NCI-H524 (cell line): ENCODE measurements at places on chromosomes 3 and 15.

GRCh38 chr3:15535732-15536131 is 14.2 kb upstream of the COLQ start:
- no peak for DNase-seq

DNA sequence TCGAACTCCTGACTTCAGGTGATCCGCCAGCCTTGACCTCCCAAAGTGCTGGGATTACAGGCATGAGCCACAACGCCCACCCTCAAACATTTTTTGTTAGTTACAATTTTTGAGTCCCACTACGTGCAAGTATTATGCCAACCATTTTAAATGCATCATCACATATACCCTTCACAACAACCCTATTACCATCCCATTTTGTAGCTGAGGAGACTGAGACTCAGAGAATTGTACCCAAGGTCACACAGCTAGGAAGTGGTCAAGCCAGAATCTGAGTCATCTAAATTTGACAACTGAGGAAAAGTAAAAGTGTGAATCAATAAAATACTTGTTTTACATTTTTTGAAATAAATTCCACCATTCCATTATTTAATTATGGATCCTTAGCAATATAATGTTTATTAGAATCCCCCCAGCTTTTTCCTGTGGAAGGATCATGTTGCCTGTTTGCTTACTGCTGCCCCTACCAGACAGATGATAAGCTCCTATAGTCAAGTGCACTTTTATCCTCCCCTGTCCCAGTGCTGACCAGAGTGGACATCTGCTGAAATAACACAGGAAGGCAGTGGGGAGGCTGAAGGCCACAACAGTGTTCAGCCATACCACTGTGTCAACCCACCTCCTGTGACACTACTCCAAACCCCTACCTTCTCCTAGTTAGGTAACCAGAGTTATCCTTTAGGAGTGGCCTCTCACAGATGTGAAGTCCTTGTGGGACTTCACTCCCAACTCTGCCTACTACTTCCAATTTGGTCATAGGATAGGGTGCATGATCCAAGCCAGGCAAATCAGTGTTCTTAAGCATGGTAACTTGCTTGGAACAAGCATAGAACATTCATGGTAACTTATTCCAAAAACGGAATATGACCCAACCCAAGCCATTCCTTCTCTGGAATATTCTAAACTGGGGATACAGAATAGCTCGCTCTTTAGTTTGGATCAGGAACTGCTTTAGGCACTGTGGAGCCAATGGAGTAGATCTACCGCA is 28.1 kb downstream of the PRKAR2A start:
- DNase-seq, result no peak

DNA sequence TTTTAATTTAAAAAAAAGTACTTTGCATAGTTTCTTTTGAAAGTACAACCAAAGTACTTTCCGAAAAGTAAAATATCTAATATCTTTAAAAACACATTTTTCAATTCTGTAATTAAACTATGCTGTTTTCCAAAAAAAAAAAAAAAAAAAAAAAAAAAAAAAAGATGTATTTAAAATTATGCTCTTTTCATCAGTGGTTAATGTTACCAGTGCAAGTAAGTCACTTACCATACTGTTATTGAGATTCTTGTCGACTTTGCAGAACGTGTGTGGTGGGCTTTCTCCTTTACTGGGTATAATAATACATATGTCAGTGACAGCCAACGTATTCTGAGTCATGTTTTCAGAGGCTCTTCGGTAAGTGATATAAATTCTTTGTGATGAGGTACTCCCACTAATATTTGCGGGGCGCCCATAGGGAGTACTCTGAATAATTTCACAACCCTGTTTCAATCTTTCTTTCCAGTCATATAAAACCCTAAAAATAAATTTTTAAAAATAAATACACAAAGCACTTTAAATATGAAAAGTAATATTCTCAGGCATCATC is 39.9 kb downstream of the DENND4A start:
- DNase-seq, result no peak

GRCh38 chr3:96324087-96324486 is 490.3 kb upstream of the EPHA6 start:
- DNase-seq, result no peak

DNA sequence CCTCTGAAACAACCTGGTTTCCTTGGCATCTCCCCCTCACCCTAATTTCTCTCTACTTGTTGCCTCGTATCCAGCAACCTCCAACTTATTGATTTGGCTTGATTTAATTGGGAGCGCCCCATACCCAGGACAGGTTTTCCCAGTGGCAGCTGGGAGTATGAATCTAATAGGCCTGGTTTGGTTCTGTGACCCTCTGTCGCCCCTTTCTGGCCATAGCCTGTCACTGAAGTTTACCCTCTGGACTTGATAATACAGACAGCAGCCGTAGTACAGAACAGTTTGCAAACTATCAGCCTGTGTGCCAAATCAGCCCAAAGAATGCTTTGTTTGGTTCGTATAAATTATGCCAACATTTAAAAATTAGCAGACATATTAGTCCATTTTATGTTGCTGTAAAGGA is 525.1 kb upstream of the GOLIM4 start:
- DNase-seq, result peak; percentile 67

DNA sequence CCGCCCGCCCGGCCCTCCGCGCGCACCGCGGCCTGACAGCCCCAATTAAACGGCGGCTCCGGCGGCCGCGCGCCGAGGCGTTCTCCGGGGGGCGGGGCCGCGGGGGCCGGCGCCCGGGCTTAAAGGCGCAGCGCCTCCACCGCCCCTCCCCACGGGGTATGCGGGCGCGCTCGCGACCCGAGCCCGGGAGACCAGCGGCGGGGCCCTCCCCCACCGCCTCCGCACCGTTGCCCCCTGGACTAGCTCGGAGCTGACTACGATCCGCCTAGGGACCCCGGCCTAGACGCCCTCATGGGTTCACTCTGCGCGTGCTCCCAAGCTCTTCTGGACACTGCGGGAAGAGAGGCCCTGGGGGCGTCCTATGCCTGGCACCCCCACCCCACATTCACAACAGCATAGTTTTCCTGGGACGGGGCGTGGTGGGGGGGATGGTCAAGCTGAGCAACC is at the start of gene DUSP7:
Gene DUSP7, minus strand, starts transcription at position 51 of the 447 bp plus-strand sequence. CDS start 205 bp downstream, outside the sequence.
- DNase-seq, result peak; percentile 72

DNA sequence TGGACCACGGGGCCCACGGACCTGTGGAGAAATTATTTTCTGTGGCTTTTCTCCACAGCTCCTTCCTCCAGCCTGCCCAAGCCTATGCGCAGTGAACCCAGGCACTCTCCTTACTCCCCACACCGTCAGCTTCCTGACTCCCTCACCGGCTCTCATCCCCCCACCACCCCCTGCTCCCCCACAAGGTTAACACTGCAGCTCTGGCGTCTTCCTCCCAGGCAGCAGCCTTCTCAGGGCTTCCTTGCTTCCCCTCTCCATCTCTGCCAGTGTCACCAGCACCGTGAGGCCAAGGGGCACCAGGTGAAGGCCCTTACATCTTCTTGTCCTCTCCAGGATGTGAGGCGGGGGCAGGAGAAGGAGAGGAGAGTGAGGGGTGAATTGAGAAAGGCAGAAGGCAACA is 168.3 kb upstream of the TLE3 start:
- DNase-seq, result no peak

DNA sequence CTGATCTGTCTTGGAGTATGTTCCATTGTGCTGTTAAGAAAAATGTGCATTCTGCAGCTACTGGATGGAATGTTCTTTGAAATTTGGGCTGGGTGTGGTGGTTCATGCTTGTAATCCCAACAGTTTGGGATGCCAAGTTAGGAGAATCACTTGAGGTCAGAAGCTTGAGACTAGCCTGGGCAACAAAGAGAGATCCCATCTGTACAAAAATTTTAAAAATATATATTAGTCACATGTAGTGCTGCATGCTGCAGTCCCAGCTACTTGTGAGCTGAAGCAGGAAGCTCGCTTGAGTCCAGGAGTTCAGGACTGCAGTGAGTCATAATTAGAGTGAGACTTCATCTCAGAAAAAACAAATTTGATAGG is 62.8 kb upstream of the PLSCR4 start:
- no peak for DNase-seq

DNA sequence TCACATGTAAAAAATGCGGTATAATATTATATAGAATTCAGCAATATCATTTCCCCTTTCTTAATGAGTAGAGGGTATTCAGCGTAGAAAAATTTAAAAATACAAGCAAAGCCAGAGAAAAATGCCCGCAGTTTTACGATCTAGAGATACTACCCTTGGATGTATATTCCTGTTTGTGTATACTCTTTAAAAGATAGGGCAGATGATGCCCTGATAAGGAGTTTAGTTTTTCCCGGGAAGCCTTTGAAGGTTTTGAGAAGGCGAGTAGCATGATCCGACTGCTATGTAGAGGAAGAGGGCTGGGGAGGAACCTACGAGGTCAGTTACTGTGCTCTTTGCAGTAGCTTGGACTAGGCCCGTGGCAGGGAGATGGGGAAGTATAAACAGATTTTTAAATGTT is 1.2 kb downstream of the YEATS2 start:
- DNase-seq, result peak; percentile 26

GRCh38 chr15:47367726-47368390 is 349.4 kb upstream of the SEMA6D start:
- peak; percentile 18 for DNase-seq

DNA sequence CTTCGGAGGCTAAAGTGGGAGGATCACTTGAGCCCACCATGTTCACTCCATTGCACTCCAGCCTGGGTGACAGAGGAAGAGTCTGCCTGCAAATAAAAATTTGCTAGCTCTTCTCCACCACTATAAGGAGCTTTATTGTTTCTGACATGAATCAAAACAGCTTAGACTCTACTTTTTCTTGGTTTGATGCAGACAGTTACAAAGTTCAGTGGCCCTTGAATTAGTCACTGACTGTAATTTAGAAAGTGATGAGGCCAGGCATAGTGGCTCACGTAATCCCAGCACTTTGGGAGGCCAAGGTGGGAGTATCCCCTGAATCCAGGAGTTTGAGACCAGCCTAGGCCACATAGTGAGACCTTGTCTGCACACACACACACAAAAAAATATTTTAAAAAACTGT is 172.4 kb upstream of the CGNL1 start:
- no peak for DNase-seq

DNA sequence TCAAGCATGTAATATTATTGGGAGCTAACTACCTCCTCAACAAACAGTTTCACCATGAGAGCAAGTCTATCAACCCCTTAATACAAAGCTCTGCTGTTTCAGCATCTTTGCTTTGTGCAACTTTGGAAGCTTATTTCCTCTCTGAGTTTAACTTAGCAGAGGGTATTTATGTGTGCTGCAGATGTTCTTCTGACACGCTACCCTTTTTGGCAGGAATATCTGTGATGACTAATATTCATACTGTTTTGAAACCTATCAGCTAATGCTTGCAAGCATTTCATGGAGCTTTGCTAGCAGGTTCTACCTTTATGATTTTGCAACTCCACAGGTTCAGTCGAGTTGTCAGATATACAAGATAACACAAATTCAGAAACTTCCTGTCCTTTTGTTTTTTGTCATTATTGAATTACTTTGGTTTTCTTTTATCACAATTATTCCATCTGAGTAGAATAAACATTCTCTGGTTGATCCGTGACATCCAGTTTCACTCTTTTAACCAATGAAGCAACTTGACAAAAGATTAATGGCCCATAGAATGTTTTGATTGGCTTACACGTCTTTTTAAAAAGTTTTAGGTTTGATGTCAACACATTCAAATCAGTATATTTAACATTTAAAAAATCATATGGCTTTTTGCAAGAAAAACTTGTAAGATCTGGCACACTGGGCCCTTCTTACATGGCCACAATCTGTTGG is 1.7 kb upstream of the SLC9A9 start:
- DNase-seq, result no peak

GRCh38 chr3:141828890-141829289 is 47.6 kb upstream of the ATP1B3 start:
- DNase-seq, result peak; percentile 95

DNA sequence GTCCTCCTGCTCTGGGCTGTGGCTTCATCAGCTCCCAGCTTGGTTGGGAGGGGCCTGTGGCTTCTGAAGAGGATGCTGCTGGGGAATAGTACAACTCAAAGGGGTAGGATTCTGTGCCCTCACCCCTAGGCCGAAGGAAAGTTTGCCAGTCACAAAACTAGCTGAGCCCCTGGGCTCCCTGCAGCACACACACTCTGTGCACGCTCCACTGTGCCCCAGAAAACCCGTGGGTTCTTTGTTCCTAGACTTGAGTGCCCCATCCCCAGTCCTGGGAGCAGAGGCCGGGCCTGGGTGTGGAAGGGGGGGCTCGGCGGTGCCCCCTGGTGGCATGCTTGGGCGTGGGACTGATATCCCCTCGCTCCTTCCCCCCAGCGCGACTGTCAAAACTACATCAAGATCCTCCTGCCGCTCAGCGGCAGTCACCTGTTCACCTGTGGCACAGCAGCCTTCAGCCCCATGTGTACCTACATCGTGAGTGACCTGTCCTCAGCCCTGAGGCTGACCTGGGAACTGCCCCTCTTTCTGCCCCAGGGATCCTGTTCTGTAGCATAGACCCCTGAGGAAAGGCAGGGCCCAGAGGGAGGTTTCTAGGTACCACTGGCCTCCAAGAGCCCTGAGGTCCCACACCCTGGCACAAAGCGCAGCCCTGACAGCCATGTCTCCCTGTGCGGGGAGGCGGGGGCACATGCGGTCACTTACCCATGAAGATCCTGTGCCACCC is 14.2 kb downstream of the CIB1 start:
- peak; percentile 12 for DNase-seq

- DNase-seq, result no peak
Observed at GRCh38 chr3:193843474-193844301, 250.7 kb downstream of the OPA1 start.

DNA sequence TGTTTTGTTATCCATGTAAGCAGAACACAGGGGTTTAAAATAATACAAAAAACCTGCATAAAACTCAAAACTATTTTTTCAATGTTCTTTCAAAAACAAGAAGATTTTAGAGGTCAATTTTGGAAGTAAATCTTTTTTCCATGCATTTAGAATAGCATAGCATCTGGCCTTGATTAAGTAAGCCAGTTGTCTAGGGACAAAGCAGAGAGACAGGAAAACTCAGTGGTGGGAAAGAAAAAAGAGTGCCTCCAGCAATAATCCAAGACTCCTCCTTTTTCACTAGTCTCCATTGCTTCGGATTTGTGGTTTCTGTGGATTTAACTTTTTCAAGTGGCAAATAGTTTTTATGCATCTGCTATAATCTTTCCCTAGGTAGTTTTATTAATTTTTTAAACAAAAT is 88.9 kb downstream of the SUCNR1 start:
- no peak for DNase-seq

DNA sequence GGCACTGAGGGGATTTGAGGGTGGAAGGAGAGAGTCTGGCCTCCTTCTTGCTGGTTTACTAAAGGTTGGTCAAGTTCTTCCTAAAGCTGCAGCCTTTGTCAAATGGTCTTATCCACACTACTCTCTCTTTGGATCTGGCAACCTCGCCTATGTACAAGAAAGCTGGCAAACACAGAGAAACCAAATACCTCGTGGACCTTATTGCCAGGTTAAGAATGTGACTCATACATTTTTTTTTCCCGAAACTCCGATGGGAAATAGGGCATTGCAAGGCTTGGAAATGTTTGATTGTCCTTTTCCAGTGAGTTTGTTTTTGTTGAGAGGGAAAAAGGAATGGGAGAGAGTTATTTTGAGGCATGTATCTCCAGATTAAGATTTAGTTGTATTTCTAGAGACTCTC is 13.9 kb downstream of the EOMES start:
- no peak for DNase-seq

DNA sequence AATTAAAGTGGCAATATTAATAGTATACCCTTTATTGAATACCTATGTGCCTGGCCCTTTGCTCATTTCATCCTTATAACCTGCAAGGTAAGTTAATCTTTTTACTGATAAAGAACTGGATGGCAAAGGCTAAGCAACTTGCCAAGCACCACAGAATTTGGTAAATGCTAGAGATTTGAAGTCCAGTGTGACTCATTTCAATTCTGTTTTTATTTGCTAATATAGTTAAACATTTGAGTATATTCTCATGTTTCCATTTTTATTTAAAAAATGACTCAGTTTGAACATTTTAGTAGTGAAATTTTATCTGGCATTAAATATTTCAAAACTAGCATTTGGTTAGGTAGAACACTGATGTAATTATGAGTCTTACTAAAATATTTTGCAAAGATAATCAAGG is 11.3 kb downstream of the PFN2 start:
- no peak for DNase-seq
